ENCODE measurements at places on chromosomes 1 and 21.

DNA sequence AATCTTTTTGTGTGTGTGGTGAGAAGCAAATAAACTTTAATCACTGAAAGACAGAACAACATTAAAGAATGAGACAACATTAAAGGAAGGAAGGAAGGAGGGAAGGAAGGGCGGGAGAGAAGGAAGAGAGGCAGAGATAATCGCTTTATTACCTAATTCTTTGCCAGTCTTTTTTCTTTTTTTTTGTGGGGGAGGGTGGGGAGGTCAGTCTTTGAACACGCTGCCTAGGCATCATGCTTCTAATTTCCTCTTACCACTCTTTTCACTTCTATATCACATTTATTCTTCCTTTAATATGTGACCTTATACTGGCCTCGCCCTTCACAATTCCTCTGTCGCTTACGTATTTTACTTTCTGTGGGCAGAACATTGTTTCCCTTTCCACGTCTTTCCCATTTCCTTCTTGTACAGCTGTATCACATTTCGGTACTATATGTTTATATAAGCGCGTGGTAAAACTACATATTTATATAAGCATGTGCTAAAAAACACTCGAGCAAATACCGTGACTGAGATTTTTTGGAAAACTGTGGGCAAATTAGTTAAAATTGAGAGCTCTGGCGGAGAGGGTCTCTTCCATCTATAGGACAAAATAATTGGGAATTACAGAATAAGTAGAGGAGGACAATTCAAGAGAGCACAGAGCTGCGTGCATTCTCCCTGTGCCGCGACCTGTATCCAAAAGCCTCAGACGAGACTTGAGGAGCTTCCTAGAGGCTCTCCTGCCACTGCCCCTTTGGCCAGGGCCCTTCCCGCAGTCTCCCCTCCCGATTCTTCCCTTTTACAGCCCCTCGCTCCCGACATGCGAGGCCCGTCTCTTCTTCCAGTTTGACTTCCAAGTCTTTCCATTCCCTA is 823 bp upstream of the PRKAA2 start:
- no peak for DNase-seq

GRCh38 chr21:37370152-37371040 is 3.8 kb downstream of the DYRK1A start:
- DNase-seq = peak; percentile 69

DNA sequence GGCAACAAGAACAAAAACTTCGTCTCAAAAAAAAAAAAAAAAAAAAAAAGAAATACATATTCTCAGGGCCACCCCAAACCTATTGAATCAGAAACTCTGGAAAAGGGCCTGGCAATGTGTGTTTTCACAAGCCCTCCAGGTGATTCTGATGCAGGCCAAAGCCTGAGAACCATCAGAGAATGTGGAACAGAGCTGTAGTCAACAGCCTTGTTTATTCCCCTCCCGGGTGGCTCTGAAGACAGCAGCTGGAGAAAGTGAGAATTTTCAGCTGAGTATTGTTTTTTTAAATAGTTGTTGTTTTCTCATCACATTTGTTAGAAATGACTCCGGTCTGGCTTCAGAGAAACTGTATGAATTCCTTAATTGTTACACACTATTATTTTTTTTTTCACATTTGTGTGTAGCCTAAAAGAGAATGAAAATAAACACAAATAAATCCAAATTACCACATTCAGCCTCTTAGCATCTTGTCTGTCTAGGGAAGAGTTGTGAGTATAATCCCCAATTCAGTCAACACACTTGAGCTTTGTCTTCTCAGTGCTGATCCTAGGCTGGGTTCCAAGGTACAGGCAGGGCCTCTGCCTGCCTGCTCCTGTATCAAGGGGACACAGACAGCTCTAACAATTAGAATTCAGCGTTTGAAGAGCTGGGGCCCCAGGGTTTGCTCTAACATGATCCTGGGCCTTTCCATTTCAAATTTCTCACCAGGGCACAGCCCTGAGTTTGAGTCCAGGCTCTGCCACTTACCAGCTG is 6.6 kb upstream of the AZIN2 start:
- no peak for DNase-seq

DNA sequence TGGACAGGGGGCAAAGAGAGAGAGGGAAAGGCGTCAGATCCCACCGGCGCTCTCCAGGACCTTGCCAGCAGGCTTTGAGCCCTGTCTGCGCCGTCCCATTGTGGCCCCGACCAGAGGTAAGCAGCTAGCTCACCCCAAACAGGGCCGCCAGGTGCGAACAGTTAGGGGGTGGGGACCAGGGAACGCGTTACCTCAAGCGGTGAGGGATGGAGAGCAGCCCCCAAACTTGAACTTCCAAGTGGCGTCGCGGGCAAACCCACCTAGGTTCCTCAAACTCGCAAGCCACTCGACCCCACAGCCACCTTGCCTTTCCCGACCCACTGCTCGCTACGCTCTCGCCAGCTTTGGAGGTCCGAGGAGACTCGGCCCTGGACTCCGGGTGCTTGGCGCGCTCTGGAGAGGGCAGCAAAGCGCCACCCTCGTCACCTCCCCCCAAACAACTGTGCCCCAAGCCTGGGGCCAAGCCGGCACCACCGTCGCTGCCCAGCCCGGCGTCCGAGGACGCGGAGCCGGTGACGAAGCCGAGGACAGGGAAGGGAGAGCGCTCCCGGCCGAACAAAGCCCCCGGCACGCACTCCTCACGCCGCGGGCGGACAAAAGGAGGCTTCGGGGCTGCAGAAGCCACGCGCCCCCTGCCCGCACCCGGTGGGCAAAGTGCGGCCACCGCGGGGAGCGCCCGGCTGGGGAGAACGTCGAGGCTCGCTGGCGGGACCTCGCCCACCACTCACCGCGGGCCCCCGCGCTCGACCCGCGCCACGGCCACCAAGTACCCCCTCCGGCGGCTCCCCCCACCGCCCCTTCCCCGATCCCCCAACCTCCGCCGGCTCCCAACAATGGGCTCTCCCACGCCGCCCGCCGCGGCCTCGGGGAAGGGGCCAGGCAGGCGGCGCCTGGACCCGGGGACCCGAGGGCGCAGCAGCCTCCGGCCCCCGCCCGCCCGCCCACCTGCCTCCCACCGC is 976 bp downstream of the SSBP3 start:
- no peak for DNase-seq

DNA sequence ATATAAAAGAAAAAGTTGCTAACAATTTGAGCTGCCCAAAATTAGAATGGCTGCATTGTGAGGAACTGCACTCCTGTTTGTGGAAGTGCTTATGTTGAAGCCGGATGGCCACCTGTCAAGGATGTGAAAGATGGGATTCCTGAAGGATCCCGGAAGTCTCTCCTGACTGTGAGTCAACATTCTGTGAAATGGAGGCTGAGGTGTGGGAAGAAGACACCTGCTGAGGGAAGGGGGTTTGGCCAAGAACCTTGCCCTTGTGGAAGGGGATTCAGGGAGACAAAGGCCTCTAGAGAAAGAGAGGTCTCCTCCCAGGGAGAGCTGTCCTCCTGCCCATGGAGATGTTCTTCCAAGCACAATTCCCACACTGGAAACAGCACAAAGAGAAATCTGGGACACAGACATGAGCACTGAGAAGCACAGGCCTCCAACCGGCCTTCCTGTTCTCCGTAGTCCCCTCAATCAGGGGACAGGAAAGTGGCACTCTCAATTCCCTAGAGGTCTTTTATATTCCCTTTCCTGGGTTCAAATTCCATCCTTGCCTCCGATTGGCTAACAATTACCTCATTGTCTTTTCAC is 70.5 kb downstream of the CD2 start:
- no peak for DNase-seq

DNA sequence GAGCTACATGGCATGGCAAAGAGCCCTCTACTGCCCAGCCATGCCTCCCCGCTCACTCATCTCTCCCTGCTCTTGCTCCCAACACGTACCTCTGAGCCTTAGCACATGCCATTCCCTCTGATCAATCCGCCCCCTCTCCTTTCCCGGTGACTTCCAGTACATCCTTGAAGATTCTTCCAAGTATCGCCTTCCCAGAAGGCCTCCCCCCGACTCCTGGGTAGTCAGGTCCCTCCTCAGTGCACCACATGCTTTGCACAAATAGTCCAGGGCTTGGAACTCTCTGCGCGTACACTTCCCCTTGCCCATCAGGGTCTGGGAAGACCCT is 77.0 kb upstream of the IFFO2 start:
- peak; percentile 12 for DNase-seq

- peak; percentile 95 for DNase-seq
Measured at GRCh38 chr21:38310646-38311485, 54.1 kb downstream of the KCNJ15 start.

DNA sequence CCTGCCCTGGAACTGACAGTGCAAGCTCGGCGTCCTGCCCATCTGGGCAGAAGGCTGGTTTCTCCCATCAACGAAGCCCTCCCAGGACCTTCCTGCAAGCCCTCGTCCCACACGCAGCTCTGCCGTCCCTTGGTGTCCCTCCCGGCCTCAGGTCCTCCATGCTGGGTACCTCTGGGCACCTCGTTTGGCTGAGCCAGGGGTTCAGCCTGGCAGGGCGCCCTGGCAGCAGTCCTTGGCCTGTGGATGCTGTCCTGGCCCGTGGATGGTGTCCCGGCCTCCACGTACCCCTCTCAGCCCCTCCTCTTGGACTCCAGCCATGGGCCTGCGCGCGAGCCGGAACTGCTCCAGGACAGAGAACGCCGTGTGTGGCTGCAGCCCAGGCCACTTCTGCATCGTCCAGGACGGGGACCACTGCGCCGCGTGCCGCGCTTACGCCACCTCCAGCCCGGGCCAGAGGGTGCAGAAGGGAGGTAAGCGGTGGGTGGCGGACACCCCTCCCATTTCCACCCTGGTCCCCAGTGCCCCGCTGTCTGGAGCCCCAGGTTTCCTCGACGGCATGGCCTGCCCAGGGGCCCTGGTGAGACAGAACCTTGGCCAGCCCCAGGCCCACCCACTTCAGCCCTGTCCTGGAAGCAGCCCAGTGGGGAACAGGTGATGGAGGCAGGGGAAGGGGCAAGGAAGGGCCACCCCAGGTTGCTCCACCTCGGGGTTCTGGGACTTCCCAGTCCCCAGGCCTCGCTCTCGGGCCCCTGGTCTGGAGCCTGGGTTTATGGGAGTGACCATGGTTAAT is 3.5 kb downstream of the TNFRSF14 start:
- no peak for DNase-seq

DNA sequence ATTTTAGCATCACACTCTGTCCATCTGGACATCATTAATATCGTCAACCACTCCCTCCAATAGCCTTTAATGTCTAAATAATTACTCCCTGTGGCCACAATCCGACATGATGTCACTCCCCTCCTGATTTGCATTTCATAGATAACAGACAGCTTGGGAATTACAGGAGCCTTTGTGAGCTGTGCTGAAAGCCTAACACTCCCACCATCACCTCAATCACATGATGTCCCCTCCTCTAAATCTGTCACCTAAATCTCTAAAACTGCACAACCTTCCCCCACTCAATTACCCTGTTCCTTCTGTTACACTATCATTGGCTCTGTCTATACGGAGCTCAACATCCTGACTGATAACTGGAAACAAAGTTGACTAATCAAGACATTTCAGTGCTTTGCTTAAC is 14.3 kb downstream of the NHLH2 start:
- DNase-seq = no peak

DNA sequence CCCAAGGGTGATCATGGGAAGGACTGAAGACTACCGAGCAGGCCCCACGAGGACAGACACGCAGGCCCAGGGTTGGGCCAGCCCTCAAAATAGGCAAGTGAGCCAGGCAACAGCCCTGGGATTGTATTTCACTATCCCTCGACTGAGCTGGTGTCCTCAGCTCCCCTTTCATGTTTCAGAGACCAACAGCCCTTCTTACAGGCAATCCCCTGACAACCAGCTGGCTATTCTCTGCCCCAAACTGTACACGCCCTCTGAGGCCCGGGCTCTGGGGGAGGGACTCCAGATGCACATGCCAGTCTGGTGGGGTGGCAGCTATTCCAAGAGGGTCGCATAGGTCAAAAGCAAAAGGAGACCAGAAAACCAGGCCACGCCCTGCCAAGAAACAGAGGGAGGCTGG is 243.0 kb downstream of the TOMM20 start:
- DNase-seq = no peak

- no peak for DNase-seq
Measured at GRCh38 chr1:150121236-150121862, 28.4 kb upstream of the PLEKHO1 start.

DNA sequence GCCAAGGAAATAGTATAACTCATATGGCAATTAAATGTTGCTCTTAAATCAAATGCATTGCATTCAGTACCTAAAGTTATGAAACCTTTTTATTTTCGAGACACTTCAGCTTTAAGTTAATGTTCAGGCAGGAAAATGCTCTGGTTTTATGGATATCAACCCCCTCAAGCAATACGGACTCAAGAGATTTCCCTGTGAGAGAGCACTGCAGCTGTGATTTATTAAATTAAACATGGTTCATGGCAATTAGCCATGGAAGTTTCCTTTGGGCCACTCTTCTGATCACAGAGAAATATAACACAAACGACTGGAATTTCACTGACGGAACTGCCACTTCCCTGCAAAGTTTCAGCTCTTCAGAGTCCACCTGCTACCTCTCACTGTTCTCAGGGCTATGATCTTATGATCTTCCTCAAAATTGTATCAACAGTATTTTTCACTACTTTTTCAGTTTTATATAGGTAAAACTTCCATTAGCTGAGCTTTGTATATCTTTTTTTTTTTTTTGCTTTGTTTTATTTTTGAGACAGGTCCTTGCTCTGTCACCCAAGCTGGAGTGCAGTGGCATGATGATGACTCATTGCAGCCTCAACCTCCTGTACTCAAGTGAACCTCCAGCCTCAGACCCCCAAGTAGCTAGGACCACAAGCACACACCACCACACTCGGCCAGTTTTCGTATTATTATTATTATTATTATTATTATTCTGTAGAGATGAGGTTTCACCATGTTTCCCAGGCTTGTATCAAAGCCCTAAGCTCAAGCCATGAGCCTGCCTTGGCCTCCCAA is 923.1 kb upstream of the TMPRSS15 start:
- DNase-seq = no peak

DNA sequence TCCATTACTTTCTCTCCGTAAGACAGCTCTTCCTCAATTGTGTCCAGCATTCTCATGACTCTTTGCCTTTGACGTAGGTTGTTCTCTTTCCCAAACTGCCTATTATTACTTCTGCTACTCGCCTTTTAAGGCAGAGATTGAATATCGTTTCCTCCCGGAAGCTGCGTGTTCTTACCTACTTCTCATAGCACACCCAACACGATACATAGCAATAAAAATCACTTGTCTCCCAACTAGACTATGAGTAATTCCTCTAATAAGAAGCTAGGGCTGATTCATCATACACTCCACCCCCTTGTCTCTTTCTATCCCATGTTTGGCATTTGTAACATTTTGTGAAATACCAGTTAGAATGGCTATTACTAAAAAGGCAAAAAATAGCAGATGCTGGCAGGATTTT is 55.8 kb upstream of the SGIP1 start:
- DNase-seq = peak; percentile 83

DNA sequence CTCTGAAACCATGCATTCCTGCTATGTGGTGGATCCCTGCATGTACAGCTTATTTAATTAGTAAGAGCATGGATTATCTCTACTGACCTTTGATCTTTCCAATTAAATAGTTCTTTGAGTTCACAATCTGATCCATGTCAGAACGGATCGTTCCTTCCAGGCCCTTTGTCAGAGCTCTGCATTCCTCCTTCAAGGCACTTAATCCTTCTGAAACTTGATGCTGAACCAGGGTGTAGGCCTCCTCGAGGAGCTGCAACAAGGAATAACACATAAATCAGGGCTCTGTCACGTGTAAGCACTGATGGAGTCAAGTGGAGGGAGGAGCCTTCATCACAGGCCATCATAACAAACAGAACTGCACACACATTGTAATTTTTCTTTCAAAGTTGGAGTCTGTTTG is 68.4 kb upstream of the EDEM3 start:
- no peak for DNase-seq

- peak; percentile 86 for DNase-seq
Measured at GRCh38 chr1:17128361-17128760, 9.1 kb upstream of the PADI2 start.

GRCh38 chr1:66598670-66599069 is 64.7 kb downstream of the SGIP1 start:
- peak; percentile 83 for DNase-seq

- DNase-seq = peak; percentile 75
Measured at GRCh38 chr1:22861764-22862440, 110.8 kb downstream of the LACTBL1 start.

All from fibroblast of mammary gland (primary cell).